Astrocyte of the cerebellum (primary cell): ENCODE measurements at places on chromosomes 1 and 21.
A peak's percentile ranks its signal among the peaks of the same experiment; 100 is the strongest.

GRCh38 chr1:40341491-40342380, 24.6 kb upstream of the COL9A2 start:
- no peak for DNase-seq

DNA sequence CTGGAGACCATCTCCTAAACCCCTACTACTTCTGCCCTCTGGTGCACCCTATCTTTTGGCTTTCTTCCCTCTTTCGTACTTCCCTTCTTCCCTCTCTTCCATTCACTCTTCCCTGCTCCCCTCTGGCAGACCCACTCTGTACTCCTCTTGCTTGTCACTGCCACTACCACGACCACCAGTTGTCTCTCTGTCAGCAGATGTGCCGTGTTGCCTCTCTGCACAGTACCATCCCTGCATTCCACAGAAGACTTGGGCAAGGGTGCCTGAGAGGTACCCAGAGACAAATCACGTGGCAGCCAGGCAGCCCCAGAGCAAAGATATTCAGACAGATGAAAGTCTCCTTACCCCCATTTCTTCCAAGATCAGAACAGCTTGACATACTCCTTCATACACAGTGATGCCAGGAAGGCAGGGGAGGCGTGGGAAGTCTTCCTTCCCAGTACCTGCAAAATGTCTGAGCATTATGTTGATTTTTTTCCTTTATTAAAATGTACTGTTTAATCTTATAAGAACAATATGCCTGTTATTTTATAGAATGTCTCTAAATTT, 15.0 kb downstream of the CAMSAP2 start:
- DNase-seq: no peak

GRCh38 chr1:146013559-146013922, 8.0 kb downstream of the HJV start:
- DNase-seq: no peak

DNA sequence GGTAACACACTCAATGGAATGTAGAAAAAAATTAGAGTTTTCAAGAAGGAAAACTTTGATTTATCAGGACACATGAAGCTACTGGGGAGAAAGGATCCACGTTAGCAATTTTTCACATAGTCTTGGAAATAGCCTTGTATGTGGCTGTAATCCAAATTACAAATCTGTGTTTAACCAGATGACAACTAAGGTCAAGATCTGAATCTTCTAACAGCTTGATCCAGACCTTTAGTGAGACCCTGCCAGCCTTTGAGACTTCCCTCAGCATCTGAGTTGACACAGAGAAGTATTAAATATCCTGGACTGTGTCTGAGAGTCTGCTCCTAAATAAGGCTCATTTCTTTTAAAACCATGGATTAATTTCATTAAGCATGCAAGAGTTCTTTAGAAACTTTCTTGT, 135.9 kb upstream of the KCNK2 start:
- no peak for DNase-seq

DNA sequence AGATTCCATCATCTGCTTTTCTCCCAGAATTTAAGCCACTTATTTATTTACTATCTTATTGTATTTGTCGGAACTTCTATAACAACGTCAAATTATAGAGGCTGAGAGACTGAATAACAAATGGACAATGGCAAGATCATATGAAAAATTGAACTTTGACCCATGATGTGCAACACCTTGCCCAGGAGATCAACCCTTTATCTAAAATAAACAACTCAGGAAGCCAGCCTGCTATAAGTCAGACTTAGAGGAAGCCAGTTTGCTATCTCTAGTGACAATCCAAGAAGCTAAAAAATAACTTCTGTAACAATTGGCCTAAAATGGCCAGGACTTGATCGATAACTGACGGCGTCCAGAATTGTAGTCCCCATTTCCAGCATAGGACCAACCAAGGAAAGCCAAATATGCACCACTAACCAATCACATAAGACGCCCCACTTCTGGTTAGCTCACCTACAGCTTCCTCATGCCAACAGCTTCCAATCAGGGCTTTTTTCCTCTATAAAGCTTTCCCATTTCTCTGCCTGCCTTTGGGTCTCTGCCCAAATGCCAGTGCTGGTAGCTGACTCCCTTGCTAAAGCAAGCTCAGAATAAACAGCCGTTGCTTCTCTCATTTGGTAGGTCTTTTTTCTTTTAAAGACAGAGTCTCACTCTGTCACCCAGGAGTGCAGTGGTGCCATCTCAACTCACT, 28.5 kb downstream of the ANP32E start:
- no peak for DNase-seq

DNA sequence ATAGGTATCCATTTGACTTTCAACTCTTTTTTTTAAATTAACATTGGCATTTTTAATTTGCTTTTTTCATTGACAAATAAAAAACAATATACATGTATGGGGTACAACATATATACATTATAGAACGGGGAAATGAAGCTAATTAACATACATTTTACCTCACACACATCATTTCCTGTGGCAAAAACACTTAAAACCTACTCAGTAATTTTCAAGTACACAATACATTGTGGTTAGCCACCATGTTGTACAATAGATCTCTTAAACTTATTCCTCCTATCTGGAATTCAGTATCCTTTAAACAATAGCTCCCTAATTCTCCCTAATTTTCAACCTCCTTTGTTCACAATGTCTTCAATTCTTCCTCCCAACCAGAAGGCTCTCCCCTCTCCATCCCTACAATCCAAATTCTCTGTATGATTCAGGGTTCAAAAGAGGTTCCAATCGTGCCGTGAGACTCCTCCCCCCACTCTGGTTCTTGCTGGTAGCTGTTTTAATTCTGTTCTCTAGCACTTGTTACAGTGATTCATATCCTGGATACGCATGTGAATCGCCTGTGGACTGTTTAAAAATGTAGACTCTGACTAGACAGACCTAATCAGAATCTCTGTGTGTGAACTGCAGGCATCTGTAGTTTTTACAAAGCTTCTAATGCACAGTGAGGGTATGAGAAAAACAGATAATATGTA, 87.6 kb upstream of the DUSP10 start:
- DNase-seq: peak; percentile 79

- no peak for DNase-seq
Observed at GRCh38 chr1:228876187-228876586, 140.9 kb downstream of the RHOU start.

DNA sequence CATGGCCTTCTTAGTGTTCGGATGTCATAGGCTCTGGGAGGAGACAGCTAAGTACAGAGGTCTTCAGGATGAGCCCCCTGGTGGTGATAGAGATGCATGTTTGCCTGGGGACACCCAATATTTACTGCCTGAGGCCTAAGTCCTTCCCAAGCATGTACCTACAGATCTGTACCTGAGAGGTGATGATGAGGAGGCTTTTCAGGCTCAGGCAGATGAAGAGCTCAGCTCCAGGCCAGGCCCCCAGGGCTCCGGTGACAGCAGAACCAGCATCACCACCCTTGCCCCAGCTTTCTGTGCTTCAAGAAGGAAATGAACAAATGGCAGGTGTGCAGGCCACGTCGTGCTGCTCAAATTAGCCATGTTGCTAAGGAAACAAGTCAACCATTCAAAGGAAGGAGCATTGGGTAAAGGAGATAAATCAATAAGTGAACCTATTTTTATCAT, 21.1 kb downstream of the CACNA1E start:
- DNase-seq: no peak

DNA sequence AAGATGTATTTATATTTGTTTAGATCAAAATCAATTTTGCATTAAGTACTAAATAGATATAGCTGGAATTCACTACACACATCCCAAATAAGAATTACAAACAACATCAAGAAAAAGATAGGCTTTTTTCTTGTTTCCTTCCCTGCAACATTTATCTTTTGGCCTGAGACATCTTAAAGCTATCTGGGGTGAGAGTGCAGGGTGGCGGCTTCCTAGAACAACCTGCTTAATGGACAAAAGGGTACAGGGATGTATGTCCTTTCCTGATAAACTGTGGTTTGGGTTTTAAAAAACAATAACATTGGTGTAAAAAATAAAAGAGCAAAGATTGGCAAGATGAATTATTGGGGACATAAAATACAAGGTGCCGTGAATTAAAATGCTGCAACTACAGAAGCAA, 54.4 kb downstream of the EPRS1 start:
- DNase-seq: no peak

DNA sequence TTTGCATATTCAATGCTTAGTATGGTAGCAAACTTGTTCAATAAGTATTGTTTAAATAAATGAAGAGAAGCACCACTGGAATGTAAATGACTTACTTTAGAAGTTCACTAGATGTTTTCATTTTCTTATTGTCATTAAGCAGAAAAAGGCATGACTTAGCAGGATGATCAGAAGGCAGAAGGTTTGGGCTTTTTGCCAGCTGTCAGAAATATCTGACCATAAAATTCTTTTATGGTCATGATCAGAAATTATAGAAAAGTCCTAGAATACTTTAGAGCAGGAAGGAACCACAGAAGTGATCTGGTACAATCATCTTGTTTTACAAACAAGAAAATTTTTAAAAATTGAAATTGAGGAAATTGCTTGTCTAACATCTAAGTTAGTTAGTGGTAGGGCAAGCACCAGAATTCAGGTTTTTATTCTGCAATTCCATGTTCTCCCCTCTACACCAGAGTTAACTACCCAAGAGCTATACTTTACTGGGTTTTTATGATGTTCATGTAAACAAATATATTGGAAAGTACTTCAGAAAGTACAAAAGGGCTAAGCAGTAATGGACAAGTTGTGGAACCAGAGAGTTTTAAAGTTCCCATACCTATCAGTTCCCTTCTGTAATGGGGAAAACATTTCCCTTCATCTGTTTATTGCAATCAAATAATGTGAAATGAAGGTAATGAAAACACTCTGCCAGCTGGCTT, 10.1 kb downstream of the FMO5 start:
- peak; percentile 1 for DNase-seq

GRCh38 chr1:15258833-15259621, 12.0 kb downstream of the FHAD1 start:
- DNase-seq: no peak

DNA sequence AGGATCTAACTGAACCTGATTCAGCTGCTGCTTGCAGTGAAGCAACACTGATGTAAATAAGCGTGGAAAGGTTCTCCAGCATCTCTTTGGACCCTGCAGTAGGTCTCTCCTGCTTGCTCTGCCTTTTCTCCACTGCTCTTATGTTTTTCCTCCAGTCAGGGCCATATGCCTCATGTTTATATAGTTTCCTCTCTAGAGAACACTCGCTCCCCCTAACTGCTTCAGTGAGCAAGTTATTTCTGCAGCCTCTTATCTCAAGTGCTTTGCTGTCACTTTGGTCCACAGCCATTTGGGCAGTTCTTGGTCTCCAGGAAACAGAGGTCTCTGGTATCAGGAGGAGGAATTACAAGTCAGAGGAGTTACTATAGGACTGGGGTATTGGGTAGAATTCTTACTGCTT, 5.3 kb downstream of the PRUNE1 start:
- DNase-seq: no peak

GRCh38 chr1:149846042-149846441, 53.3 kb upstream of the BOLA1 start:
- DNase-seq: no peak

GRCh38 chr1:24316645-24317044, 2.5 kb upstream of the GRHL3 start:
- DNase-seq: no peak

GRCh38 chr1:75412616-75413015, 198.3 kb downstream of the SLC44A5 start:
- DNase-seq: no peak

GRCh38 chr1:221527886-221528624, 213.8 kb downstream of the DUSP10 start:
- no peak for DNase-seq

DNA sequence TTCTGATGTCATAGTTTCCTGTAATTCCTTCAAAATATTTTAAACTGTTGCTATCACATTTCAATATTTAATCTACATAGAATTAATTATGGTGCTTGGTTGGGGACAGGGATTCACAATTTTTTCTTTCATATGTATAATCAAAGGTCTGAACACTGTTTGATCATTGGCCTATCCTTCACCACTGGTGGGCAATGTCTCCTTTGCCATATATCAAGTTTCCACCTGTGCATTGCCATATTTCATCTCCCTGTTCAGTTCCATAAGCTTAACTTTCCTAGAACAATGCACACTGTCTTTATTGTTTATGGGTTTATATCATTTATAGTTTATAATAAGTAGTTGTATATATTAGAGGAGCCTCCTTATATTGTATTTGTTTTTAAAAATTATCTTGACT, 374.9 kb upstream of the PTBP2 start:
- DNase-seq: no peak

GRCh38 chr1:244296003-244296402, 155.7 kb downstream of the ADSS2 start:
- DNase-seq: no peak
